ENCODE measurements at places on chromosomes 5 and 9.

- no peak overlapping the region for H3K27ac ChIP-seq
- peaks cover 94% of the 10 kb centered on the region for H3K27me3 ChIP-seq
- no peaks in the 10 kb centered on the region for H3K36me3 ChIP-seq
- no peak for DNase-seq
Measured at GRCh38 chr5:77864997-77865396, 88.9 kb upstream of the TBCA start.

- H3K27ac ChIP-seq: no peak overlapping the region
- no peaks in the 10 kb centered on the region for H3K27me3 ChIP-seq
- H3K4me3 ChIP-seq: no peak overlapping the region
- DNase-seq: no peak
- peaks cover 2% of the 10 kb centered on the region for H3K4me1 ChIP-seq
- no peaks in the 10 kb centered on the region for H3K36me3 ChIP-seq
Measured at GRCh38 chr5:6868171-6868570, 154.9 kb downstream of the TENT4A start.

- no peak for DNase-seq
- no peak overlapping the region for H3K4me3 ChIP-seq
- no peak overlapping the region for H3K27ac ChIP-seq
- no peaks in the 10 kb centered on the region for H3K4me1 ChIP-seq
- H3K27me3 ChIP-seq: no peaks in the 10 kb centered on the region
Measured at GRCh38 chr5:122929001-122929400, 83.6 kb downstream of the SNX24 start.

DNA sequence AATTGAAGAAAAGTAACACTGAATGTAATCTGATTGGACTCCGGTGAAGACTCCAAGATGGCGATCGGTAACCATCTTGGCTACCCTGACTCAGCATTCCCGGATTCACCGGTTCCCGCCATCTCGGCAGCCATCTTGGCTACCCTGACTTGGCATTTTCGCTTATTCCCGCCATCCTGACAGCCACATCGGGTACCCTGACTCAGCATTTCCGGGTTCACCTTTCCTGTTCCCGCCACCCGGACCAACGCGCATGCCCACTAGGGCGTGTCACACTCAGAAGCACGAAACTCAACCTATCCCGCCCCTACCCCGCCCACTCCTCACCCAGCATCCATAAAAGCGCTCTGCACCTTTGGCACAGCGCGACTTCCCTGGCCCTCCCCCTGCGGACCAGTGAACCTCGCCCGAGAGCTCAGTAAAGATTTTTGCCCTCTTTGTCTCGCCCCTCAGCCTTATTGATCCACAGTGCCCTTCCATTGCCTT lies 17.2 kb downstream of the SPTLC1 start:
- DNase-seq: no peak
- peaks cover 24% of the 10 kb centered on the region for H3K36me3 ChIP-seq
- H3K4me1 ChIP-seq: peaks cover 2% of the 10 kb centered on the region
- no peak overlapping the region for H3K4me3 ChIP-seq
- no peak overlapping the region for H3K27ac ChIP-seq
- H3K27me3 ChIP-seq: no peaks in the 10 kb centered on the region

DNA sequence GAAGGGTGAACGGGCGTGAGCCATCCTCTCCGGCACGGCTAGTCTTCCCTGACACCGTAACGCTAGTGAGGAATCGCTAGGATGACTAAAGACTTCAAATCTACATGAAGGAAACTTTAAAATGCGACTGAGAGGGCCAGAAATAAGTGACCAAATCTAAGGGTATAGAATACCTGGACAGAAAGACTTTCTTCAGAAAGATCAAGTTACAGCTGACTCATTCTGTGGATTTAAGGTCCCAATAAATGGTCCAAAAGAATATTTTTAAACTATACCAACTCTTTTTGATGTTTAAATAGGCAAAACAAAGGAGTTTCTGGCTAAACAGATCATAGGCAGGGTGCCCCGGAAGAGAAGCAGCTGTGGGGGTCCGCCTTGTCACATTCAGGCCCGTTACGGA lies 38.9 kb upstream of the CEP72 start:
- DNase-seq: no peak
- no peak overlapping the region for H3K27ac ChIP-seq
- no peaks in the 10 kb centered on the region for H3K36me3 ChIP-seq

GRCh38 chr9:136687721-136688223 lies 515 bp upstream of the AGPAT2 start:
- no peaks in the 10 kb centered on the region for H3K36me3 ChIP-seq
- H3K27me3 ChIP-seq: peaks cover 72% of the 10 kb centered on the region
- no peak overlapping the region for H3K4me3 ChIP-seq
- H3K27ac ChIP-seq: no peak overlapping the region

GRCh38 chr5:135063511-135064234 lies 29.6 kb upstream of the PITX1 start:
- peaks cover 81% of the 10 kb centered on the region for H3K27me3 ChIP-seq
- H3K27ac ChIP-seq: no peak overlapping the region
- H3K4me3 ChIP-seq: no peak overlapping the region

DNA sequence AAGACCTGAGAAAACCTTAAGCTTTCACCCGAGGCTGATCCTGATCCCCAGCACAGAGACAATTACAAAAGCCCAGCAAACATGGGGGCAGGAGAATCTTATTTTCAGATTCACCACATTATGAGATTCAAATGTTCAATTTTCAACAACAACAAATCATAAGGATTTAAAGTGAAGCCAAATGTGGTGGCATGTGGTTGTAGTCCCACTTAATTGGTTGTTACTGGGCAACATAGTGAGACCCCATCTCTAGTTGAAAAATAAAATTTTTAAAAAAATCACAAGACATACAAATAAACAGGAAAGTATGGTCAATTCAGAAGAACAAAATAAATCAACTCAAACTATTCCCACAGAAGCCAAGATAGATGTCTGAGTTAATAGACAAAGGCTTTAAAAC lies 3.9 kb upstream of the RABGAP1 start:
- peaks cover 47% of the 10 kb centered on the region for H3K36me3 ChIP-seq
- H3K27me3 ChIP-seq: no peaks in the 10 kb centered on the region
- H3K4me3 ChIP-seq: no peak overlapping the region

DNA sequence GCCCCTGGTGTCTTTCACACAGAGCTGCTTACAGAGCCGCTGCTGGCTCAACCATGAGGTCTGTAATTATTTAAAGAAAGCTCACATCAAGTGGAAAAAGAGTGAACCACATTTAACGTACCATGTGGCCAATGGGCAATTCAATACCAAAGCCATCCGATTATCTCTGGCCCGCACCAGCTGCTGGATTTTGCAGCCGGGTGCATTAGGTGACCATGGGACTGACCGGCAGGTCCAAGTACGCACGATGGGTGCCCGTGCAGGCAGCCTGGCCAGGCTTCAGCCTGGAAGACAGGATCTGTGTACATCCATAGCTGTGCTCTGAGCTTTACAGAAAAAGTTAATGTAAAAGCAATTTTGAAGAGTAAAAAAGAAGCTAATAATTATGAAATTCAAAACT lies 20.5 kb downstream of the PPARGC1B start:
- H3K27ac ChIP-seq: no peak overlapping the region
- H3K4me1 ChIP-seq: no peaks in the 10 kb centered on the region
- DNase-seq: no peak
- H3K36me3 ChIP-seq: no peaks in the 10 kb centered on the region
- H3K4me3 ChIP-seq: no peak overlapping the region

GRCh38 chr5:58072300-58072965 lies 387.5 kb downstream of the PLK2 start:
- no peak overlapping the region for H3K27ac ChIP-seq
- H3K4me3 ChIP-seq: no peak overlapping the region
- DNase-seq: peak; percentile 20
- no peaks in the 10 kb centered on the region for H3K36me3 ChIP-seq
- no peaks in the 10 kb centered on the region for H3K27me3 ChIP-seq
- H3K4me1 ChIP-seq: peaks cover 7% of the 10 kb centered on the region

DNA sequence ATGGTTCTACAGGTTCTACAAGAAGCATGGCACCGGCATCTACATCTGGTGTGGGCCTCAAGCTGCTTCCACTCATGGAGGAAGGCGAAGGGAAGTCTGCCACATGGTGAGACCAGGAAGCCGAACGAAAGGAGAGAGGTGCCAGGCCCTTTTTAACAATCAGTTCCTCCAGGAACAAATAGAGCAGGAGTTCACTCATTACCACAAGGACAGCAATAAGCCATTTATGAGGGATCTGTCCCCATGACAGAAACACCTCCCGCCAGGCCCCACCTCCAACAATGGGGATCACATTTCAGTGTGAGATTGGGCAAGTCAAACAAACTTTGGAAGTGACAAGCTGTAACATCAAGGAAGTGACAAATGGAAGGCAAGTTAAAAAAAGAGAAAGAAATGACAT lies 95.5 kb upstream of the PTPN3 start:
- no peak overlapping the region for H3K27ac ChIP-seq
- H3K27me3 ChIP-seq: no peaks in the 10 kb centered on the region
- H3K36me3 ChIP-seq: no peaks in the 10 kb centered on the region
- no peaks in the 10 kb centered on the region for H3K4me1 ChIP-seq

- H3K27me3 ChIP-seq: no peaks in the 10 kb centered on the region
- H3K4me1 ChIP-seq: no peaks in the 10 kb centered on the region
- no peaks in the 10 kb centered on the region for H3K36me3 ChIP-seq
- no peak overlapping the region for H3K27ac ChIP-seq
- no peak overlapping the region for H3K4me3 ChIP-seq
Measured at GRCh38 chr5:59291941-59292340, 601.6 kb downstream of the PDE4D start.

DNA sequence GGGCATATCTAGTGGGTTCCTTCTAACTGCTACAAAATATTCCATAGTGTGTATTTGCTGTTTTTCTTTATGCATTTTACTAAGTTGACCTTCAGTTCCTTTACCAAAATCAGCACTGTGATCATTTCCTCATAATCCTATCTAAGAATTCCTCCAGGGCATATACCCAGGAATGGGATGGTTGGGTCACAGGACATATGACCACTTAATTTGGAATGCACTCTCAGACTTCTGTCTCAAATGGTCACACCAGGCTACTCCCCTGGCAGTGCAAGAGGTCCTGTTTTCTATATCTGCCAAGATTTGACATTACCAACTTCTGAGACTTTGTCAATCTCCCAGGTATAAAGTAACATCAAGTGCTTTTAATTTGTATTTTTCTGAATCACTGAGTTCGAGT lies 63.9 kb downstream of the ADAMTS12 start:
- H3K27ac ChIP-seq: no peak overlapping the region
- DNase-seq: no peak
- H3K27me3 ChIP-seq: no peaks in the 10 kb centered on the region
- peaks cover 6% of the 10 kb centered on the region for H3K36me3 ChIP-seq
- H3K4me3 ChIP-seq: no peak overlapping the region

DNA sequence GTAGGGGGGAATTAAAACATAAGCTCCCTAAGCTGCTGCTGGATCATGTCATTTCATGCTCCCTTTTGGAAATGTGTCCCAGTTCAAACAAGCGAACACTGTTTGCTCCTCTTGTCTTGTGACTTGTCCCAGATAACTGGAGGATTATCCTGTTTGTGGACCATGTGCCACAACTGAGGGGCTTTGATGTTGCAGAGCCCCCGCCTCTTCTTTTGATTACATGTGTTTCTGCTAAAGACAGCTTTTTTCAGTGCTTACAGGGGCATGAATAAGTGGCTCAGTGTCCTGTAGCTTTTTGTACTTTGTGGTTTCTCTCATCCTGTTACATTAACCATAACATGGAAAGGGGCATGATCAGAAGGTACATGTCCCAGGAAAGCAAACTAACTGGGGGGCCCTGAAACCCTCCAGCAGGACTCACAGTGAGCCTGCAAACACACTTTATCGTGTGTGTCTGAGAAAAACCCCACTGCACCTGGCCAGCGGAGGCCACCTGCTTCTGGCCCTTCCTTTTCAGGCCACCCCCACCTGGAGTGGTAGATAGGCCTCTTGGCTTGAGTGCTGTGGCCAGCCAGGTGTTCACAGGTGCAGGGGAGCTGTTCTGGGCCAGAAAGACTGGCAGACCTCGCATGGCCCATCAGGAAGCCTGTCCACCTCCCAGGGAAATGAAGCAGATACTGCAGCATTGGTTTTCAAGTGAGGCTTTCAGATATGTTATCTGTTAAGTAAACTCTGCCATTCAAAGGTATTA lies 285.6 kb downstream of the FANCC start:
- no peak overlapping the region for H3K27ac ChIP-seq
- no peak for DNase-seq
- H3K4me1 ChIP-seq: peaks cover 15% of the 10 kb centered on the region
- no peak overlapping the region for H3K4me3 ChIP-seq

GRCh38 chr5:58582803-58583491 lies at the start of gene RAB3C:
Gene RAB3C (plus strand): TSS chr5:58583075. CDS start chr5:58583209, 134 bp downstream.
- H3K27ac ChIP-seq: no peak within 1 kb of the TSS
- peak within 1 kb of the TSS; percentile 86 for H3K4me3 ChIP-seq
- peaks cover 6% of the 10 kb centered on the region for H3K27me3 ChIP-seq

GRCh38 chr5:143244000-143244736 lies 159.3 kb downstream of the NR3C1 start:
- no peak overlapping the region for H3K27ac ChIP-seq
- H3K4me3 ChIP-seq: no peak overlapping the region
- no peaks in the 10 kb centered on the region for H3K27me3 ChIP-seq
- H3K36me3 ChIP-seq: no peaks in the 10 kb centered on the region
- no peak for DNase-seq

GRCh38 chr9:22175972-22176545 lies 167.0 kb upstream of the CDKN2B start:
- no peaks in the 10 kb centered on the region for H3K36me3 ChIP-seq
- H3K27me3 ChIP-seq: no peaks in the 10 kb centered on the region
- H3K27ac ChIP-seq: no peak overlapping the region
- no peak overlapping the region for H3K4me3 ChIP-seq
- DNase-seq: no peak

GRCh38 chr9:68974431-68974830 lies 39.5 kb downstream of the PRKACG start:
- H3K4me1 ChIP-seq: no peaks in the 10 kb centered on the region
- DNase-seq: no peak
- no peak overlapping the region for H3K4me3 ChIP-seq
- H3K27me3 ChIP-seq: no peaks in the 10 kb centered on the region
- no peak overlapping the region for H3K27ac ChIP-seq
- peaks cover 40% of the 10 kb centered on the region for H3K36me3 ChIP-seq

GRCh38 chr5:55051357-55051756 lies 27.3 kb downstream of the GZMK start:
- H3K4me1 ChIP-seq: no peaks in the 10 kb centered on the region
- no peak overlapping the region for H3K27ac ChIP-seq
- H3K4me3 ChIP-seq: no peak overlapping the region
- no peaks in the 10 kb centered on the region for H3K36me3 ChIP-seq
- no peak for DNase-seq

GRCh38 chr5:10578869-10579268 lies 15.0 kb downstream of the ANKRD33B start:
- no peak for DNase-seq
- no peak overlapping the region for H3K27ac ChIP-seq
- H3K27me3 ChIP-seq: no peaks in the 10 kb centered on the region
- H3K4me1 ChIP-seq: peaks cover 5% of the 10 kb centered on the region

GRCh38 chr5:148734518-148734917 lies 80.2 kb upstream of the HTR4 start:
- H3K36me3 ChIP-seq: no peaks in the 10 kb centered on the region
- no peak for DNase-seq
- H3K27ac ChIP-seq: no peak overlapping the region
- no peaks in the 10 kb centered on the region for H3K27me3 ChIP-seq

- no peak overlapping the region for H3K4me3 ChIP-seq
- H3K4me1 ChIP-seq: peaks cover 5% of the 10 kb centered on the region
- no peak overlapping the region for H3K27ac ChIP-seq
- DNase-seq: no peak
- no peaks in the 10 kb centered on the region for H3K27me3 ChIP-seq
- no peaks in the 10 kb centered on the region for H3K36me3 ChIP-seq
Measured at GRCh38 chr5:52255308-52255707, 532.4 kb upstream of the ITGA1 start.

- H3K36me3 ChIP-seq: no peaks in the 10 kb centered on the region
- DNase-seq: no peak
- H3K27me3 ChIP-seq: no peaks in the 10 kb centered on the region
- no peaks in the 10 kb centered on the region for H3K4me1 ChIP-seq
Measured at GRCh38 chr5:125897089-125897488, 526.1 kb upstream of the GRAMD2B start.

- no peaks in the 10 kb centered on the region for H3K36me3 ChIP-seq
- H3K27me3 ChIP-seq: no peaks in the 10 kb centered on the region
- peaks cover 7% of the 10 kb centered on the region for H3K4me1 ChIP-seq
Measured at GRCh38 chr5:158869092-158869491, 230.6 kb downstream of the EBF1 start.

Data from neuronal stem cell (in vitro differentiated cells).